Activated T-cell treated with anti-CD3 and anti-CD28 coated beads, Interleukin-2, amount 50 U/mL, for 4 hours (primary cell): ENCODE measurements at places on chromosomes 5 and 9.

DNA sequence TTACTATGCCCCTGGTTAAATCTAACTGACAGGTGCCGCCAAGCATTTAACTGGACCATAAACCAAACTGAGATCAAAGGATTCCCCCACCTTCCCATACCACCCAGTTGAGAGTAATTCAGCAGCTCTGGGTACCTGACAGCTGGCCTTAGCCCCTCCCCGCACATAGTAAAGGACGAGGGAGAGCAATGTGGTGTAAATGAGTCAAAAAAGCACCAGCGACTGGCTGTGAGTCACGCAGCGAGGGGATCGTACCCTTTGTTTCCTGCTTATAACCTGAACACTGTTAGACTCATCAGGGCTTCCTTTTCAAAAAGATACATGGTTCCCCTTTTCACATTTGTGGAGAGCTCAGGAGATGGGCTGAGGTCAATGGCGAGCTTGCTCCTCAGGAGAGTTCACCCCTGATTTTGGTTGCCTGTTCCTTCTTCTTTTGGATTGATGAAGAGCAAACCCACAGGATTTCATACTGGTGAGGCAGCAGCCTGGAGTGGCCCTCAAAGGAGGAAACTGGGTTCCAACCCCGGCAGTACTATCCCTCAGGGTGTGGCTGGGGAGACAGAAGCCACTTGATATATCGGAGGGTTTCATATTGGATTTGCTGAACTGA, 71.5 kb downstream of the ANKRD33B start:
- peak; percentile 38 for DNase-seq

- DNase-seq: no peak
These were observed 163.6 kb upstream of the SMIM23 start for GRCh38 chr5:171622010-171622409.

DNA sequence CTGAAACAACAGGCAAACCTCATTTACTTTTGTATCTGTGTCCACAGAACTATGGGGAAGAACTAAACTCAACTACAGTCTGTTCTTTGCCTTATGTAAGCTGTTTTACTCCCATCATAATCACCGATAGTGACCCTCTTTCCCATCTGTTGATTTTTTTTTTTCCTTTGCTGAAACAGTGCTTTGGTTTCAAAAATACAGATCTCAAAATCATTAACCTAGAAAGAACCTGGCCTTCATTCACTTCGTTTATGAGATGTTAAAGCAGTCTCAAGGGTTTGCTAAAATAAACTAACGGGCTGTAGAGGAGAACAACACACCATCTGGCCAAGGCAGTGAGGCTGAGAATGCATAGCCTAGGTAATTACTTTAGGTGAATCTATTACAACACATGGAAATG, 706.6 kb upstream of the ZNF608 start:
- DNase-seq: no peak

GRCh38 chr5:156838961-156839360, 11.1 kb upstream of the PPP1R2B start:
- no peak for DNase-seq

GRCh38 chr9:120001536-120001935, 578.4 kb downstream of the CDK5RAP2 start:
- DNase-seq: no peak

- DNase-seq: no peak
These were observed 193.5 kb upstream of the ANKH start for GRCh38 chr5:15065091-15065490.

DNA sequence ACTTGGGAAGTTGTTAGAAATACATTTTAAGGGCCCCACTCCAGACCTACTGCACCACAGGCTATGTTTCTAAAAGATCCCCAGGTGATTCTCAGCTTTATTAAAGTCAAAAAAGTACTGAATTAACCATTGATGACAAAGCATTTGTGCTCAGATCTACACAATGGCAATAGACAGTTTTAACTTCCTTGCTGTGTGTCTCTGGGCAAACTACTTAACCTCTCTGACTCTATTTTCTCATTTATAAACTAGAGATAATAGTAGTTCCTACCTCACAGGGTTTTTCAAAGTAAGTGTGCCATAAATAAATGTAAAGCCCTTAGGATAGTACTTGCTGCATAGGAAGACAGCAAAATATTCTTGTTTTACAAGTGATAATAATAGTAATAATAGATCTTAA, 66.3 kb downstream of the LIX1 start:
- no peak for DNase-seq

DNA sequence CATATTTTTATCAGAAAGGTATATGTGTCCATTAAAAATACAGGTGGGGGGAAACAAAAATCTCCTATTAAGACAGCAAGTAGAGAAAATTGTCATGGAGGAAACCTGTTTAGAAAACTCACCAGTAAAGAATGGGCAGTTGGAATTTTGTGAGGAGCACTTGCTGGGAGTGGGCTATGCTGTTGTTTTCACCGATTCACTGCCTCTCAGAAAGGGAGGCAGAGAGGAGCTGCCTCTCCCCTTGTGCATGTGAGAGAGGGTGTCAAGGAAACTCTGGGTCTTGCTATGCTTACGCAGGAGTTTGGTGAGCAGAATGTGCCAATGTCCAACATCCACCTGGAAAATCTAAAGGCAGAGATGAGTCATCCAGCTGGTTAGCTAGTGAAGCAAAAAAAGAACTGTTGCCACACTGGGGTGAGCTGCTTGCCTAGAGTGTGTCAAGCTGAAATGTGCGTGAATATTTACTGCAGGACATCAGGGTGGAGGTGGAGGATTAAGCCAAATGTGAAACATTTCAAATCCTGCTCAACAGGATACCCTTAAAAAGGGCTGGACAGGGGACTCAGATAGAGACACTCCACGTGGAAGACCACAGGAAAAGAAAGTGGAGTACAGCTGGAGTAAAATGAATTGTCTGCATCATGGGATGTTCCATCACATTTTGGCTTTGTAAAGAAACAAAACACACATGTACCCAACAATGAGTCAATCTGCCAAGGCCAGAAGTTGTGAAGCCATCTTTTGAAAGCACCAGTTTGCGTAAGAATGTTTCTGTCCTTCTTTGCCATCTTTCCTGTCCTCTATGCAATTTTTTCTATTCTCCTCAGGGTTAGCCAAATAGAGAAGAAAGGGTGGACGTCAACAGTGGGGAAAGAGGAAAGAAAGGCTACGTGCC, 449.7 kb upstream of the MPDZ start:
- DNase-seq: no peak
